ENCODE measurements at places on chromosomes 2 and 18. TPM values are rescaled to one million over a fixed set of nuclear protein-coding genes. Genes with fewer than 3 reads are reported as not detected.

Gene UGT1A10
- 0.45 TPM for total RNA-seq

Gene CROCC2
- 0.05 TPM for total RNA-seq

Gene UCN
- 2.2 TPM for total RNA-seq

Gene REEP1
- total RNA-seq, result 0.50 TPM

Gene ASNSD1
- 19.1 TPM for total RNA-seq

Gene MAL
- total RNA-seq, result 0.28 TPM

DNA sequence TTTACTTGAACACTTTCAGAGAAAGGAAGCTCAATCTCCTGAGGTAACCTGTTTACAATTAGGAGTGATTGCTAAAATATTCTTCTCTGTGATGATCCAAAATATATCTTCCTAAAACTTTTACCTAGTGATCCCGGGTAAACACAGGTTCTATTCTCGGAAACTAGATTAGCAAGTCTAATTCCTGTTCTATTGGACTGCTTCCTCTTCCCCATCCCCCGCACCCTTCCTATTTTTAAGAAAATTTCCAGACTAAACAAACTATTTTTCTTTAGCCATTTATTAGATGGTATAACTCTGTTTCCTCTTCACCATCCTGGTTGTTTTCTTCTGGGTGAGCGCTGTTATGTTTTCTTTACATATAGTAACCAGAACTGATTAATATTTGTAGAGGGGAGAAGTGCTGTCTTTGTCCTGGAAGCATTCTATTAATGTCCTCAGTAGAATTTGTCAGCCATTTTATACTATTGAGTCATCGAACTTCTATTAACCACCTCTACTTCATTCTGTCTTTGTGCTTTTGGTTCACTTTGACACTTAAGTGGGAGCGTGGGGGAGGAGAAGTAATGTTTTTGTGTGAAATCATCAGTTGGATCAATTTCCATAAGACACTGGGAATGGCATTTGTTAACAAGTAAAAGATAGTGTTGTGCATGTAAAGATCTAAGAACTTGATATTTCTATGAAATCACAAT lies 31.8 kb downstream of the CREB1 start:
- no peak for DNase-seq

Data from left lobe of liver (tissue), 2 donors.